ENCODE measurements at places on chromosomes 5 and 9. TPM values are rescaled to one million over a fixed set of nuclear protein-coding genes. Genes with fewer than 3 reads are reported as not detected.
A peak's percentile ranks its signal among the peaks of the same experiment; 100 is the strongest.

DNA sequence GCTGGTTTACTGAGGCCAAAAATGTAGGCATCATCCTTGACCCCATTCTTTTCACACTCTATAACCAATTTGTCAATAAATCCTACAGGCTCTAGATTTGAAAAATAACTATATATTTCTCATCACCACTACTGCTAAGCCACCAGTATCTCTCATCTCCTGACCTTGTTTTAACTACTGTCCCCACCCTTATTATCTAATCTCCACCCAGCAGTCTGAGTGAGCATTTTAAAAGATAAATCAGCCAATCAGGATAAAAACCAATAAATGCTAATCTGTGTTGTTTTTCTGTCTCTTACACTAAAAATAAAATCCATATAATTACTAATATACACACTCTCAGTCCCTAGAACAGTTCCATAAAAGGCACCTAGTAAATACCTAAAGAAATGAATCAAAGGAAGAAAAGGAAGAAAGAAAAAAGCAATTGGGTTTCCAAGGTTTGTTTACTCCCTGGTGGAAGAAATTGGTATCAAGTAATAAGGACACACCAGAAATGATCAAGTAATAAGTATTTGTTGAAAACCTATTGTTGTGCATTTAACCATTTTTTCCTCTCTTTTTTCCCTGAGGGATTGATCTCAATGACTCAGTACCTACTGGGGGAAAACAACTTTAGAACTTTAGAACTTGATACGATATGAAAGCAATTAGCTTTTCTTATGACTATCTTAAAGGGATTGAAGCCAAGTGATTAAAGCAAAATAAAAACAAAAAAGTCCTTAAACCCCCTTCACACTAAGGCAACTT lies 19.3 kb downstream of the MRPS27 start:
- H3K27ac ChIP-seq, result no peak overlapping the region
- no peaks in the 10 kb centered on the region for H3K27me3 ChIP-seq
- DNase-seq, result no peak
- no peak overlapping the region for H3K4me3 ChIP-seq
- H3K36me3 ChIP-seq, result peaks cover 29% of the 10 kb centered on the region

GRCh38 chr5:67195406-67196275 lies 958 bp downstream of the CD180 start:
- DNase-seq, result no peak
- H3K4me3 ChIP-seq, result no peak overlapping the region
- H3K27ac ChIP-seq, result no peak overlapping the region
- no peaks in the 10 kb centered on the region for H3K4me1 ChIP-seq

DNA sequence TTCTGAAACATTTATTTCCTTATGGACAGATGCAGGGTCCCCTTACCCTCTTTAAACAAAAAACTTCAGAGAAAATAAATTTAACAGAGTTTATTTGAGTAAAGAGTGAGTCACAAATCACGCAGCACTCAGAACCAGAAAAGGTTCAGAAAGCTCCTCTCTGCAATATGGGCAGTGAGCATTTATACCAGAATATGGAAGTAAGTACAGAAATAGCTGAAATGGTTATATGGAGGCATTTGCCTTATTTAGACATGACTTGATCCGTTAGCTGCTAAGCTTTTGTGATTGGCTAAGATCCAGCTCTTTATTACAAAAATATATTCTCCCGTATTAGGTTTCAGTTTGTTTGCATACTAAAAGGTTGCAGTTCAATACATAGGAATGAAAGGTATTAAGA lies 1554.1 kb downstream of the EFNA5 start:
- no peak overlapping the region for H3K4me3 ChIP-seq
- no peaks in the 10 kb centered on the region for H3K4me1 ChIP-seq
- no peaks in the 10 kb centered on the region for H3K27me3 ChIP-seq
- H3K36me3 ChIP-seq, result no peaks in the 10 kb centered on the region
- no peak overlapping the region for H3K27ac ChIP-seq
- DNase-seq, result no peak

DNA sequence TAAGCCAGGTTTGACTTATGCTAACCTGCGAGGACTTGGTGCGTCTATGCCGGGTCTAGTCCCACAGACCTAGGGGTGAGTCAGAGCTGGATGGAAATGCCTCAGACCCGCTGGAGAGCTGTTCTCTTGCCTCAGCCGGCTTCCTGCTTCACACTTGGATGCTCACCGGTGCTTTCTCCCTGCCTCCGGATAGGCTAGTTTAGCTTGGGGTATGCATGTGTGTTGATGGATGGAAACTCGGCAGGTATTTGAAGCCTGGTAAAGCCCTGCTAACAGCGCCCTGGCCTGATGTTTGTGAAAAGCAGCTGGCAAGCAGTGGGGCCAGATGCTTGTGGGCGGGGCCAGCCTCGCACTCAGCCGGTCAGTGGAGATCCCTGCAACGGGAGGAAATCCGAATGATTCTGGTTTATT lies 29.3 kb downstream of the PRRC2B start:
- DNase-seq, result peak; percentile 84
- peaks cover 57% of the 10 kb centered on the region for H3K4me1 ChIP-seq
- peak overlapping the region; percentile 84 for H3K27ac ChIP-seq
- no peaks in the 10 kb centered on the region for H3K27me3 ChIP-seq
- peak overlapping the region; percentile 22 for H3K4me3 ChIP-seq

DNA sequence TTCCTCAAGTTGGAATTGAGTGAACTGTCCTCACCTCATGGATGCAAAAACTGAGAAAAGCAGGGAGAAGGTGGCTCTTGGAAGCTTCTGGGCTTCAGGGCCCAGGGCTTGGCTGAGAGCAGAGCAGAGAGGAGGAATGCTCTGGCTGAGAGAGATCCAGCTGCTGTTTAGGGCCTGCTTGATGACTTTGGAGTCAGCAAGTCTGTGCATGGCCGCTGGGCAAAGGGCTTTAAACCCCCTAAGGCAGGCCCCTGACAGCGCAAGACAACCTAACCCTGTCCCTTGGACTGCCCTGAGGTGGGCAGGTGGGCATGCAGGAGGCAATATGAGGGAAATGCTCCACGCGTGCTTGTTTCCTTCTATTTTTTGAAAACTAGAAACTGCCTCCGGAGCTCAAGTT lies 8.6 kb downstream of the STC2 start:
- H3K27me3 ChIP-seq, result no peaks in the 10 kb centered on the region
- no peak overlapping the region for H3K4me3 ChIP-seq
- DNase-seq, result no peak
- H3K27ac ChIP-seq, result no peak overlapping the region
- peaks cover 20% of the 10 kb centered on the region for H3K4me1 ChIP-seq

DNA sequence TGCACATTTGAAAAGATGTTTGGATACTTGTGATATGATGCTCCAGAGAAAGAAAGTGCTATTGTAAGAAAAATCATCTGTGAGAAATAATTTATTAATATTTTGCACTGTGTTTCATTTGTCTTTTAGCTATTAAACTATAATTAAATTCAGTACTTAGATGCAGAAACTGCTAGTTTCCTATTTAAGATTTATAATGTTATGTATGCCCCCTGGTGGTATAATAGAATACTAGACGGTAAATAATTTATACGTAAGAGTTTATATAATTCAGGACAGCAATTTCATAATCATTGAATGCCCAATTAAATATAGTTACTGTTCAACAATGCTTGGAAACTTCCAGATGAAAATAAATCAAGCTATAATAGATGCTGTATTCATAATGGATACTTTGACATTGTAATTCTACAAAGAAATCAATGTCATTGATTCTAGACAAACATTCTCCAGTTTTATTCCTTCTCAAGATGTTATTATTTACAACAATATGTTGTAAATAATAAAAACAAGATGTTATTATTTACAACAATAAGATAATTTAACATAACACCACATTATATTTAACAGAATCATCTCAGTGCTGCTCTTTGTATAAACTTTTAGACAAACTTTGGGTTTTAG lies 101.0 kb downstream of the TMEM232 start:
- peak; percentile 12 for DNase-seq
- peaks cover 4% of the 10 kb centered on the region for H3K4me1 ChIP-seq
- no peaks in the 10 kb centered on the region for H3K36me3 ChIP-seq
- no peaks in the 10 kb centered on the region for H3K27me3 ChIP-seq

- no peaks in the 10 kb centered on the region for H3K27me3 ChIP-seq
- DNase-seq, result no peak
- peaks cover 24% of the 10 kb centered on the region for H3K4me1 ChIP-seq
- H3K27ac ChIP-seq, result no peak overlapping the region
- H3K36me3 ChIP-seq, result no peaks in the 10 kb centered on the region
Measured at GRCh38 chr5:143492783-143493182, 89.3 kb upstream of the NR3C1 start.

GRCh38 chr9:123319541-123320339 lies 36.3 kb upstream of the CRB2 start:
- DNase-seq, result no peak
- peaks cover 15% of the 10 kb centered on the region for H3K4me1 ChIP-seq
- H3K36me3 ChIP-seq, result no peaks in the 10 kb centered on the region
- H3K4me3 ChIP-seq, result no peak overlapping the region
- H3K27me3 ChIP-seq, result no peaks in the 10 kb centered on the region
- H3K27ac ChIP-seq, result no peak overlapping the region

DNA sequence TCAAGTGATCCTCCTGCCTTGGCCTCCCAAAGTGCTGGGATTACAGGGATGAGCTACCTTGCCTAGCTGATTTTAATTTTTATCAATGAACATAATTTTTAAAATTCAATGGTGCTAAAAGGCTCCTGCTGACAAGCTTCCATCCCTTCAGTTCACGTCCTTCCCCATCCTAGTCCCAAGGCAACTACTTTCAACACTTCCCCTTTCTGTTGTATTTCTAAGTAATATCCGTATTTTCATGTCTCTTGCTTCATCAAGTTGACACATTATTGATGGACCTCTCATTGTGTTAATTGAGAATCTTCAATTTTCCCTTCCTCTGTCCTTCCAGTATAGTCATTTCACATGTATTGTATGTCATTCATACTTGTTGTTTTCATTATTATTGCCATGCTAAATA lies 93.8 kb upstream of the RASGRF2 start:
- H3K4me3 ChIP-seq, result no peak overlapping the region
- no peaks in the 10 kb centered on the region for H3K4me1 ChIP-seq
- no peaks in the 10 kb centered on the region for H3K27me3 ChIP-seq
- no peaks in the 10 kb centered on the region for H3K36me3 ChIP-seq

DNA sequence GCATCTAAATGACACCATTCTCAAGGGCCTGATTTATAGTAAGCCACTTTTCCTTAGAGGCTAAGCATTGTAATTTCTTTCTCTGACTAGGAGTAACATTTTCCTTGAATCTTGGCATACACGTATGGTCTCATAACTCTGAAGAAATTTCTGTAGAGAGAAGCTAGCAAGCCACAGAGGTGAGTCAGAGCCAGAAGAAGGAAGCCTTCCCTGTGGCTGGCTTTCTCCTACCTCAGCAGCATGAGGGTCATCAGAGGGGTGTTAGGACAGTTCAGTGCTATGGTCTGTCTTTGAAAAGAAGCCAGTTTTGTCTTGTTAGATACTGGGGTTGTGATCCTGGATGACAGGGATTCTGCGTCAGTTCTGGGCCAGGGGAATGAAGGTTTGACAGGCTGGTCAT lies 3.2 kb downstream of the SNX30 start:
- H3K36me3 ChIP-seq, result peaks cover 3% of the 10 kb centered on the region
- DNase-seq, result no peak
- peak overlapping the region; percentile 65 for H3K27ac ChIP-seq
- H3K4me3 ChIP-seq, result no peak overlapping the region

GRCh38 chr5:137498301-137498735 lies 808 bp downstream of the SPOCK1 start:
- H3K36me3 ChIP-seq, result no peaks in the 10 kb centered on the region
- peak; percentile 75 for DNase-seq
- no peaks in the 10 kb centered on the region for H3K27me3 ChIP-seq
- peak overlapping the region; percentile 54 for H3K4me3 ChIP-seq
- H3K27ac ChIP-seq, result no peak overlapping the region
- peaks cover 6% of the 10 kb centered on the region for H3K4me1 ChIP-seq

DNA sequence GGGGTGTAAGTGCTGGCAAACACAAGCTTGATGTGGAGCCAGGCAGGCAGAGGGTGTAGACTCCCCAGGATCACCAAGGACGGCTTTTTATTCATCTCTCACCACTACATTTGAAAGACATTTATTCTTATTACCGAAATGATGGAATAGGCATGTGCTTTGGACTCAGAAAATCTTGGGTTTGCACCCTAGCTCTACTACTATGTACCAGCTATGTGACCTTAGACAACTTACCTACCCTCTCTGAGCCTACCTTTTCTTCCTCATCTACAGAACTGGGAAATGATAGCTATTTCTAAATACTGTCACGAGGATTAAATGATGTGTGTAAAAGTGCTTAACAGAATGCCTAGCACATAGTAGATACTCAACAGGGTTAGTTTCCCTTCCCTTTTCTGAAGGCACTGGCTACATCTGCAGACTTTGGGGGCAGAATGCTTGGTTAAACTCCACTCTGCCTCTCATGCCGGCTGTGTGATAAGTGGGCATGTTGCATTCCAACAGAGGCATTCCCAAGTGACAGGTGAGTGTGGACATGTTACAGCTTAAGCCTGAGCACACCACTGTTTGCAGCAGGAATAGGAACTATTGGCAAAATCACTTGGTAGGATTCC lies 94.8 kb downstream of the SLC1A3 start:
- no peaks in the 10 kb centered on the region for H3K36me3 ChIP-seq
- no peaks in the 10 kb centered on the region for H3K4me1 ChIP-seq
- DNase-seq, result no peak
- no peak overlapping the region for H3K27ac ChIP-seq
- H3K27me3 ChIP-seq, result peaks cover 45% of the 10 kb centered on the region

DNA sequence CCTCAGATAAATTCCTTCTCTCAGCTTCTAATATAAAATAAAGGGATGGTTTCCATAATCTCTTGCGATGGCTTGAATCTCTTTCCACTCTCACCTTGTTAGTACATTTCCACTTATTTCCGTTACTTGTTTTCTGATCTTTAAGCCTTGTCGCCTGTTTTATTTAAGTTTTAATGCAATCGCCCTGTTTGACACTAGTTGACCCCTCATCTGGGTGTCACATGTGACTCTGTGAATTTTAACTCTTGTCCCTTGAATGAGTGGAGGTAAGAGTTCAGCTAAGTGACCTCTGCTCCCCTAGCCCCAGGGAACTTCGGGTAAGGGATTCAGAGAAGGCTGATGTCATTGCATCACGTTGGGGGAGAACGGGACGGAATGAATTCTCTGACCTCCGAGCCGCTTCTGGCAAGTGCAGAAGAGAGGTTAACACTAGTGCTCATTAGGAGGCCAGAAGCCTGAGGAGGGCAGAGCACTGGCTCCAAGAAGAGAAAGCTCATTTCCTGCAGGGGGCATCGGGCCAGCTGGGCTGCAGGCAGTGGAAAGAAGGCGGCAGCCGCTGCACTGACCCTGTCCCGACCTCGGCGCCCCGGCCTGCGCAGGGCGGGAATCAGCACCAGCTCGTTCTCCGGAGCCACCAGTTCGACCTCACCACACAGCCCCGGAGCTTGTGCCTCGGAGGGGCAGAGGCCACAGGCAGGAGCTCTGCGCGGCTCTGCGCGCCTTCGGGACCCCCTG lies 569 bp downstream of the HINT2 start:
- peaks cover 7% of the 10 kb centered on the region for H3K4me1 ChIP-seq
- no peaks in the 10 kb centered on the region for H3K27me3 ChIP-seq
- DNase-seq, result peak; percentile 69
- peak overlapping the region; percentile 81 for H3K4me3 ChIP-seq
- peak overlapping the region; percentile 77 for H3K27ac ChIP-seq

Gene BASP1
- polyA plus RNA-seq, result 107 TPM

Gene ENTPD2
- not detected for polyA plus RNA-seq

Gene PCDHB14
- polyA plus RNA-seq, result 10.6 TPM

Data from SK-N-SH (cell line).